ENCODE measurements at places on chromosomes 5 and 9.

- peaks cover 3% of the 10 kb centered on the region for H3K36me3 ChIP-seq
- H3K4me1 ChIP-seq = peaks cover 4% of the 10 kb centered on the region
- no peak for DNase-seq
- H3K27me3 ChIP-seq = peaks cover 30% of the 10 kb centered on the region
- H3K27ac ChIP-seq = no peak within 1 kb of the TSS
- H3K4me3 ChIP-seq = peak within 1 kb of the TSS; percentile 52
These were observed at the start of gene PCDHB1 for GRCh38 chr5:141050622-141051520. Gene PCDHB1, plus strand, starts transcription at chr5:141051374. Its CDS starts 97 bp downstream, at chr5:141051471.

GRCh38 chr5:58699762-58700118 is 116.9 kb downstream of the RAB3C start:
- no peak overlapping the region for H3K27ac ChIP-seq
- H3K27me3 ChIP-seq = no peaks in the 10 kb centered on the region
- no peaks in the 10 kb centered on the region for H3K4me1 ChIP-seq
- H3K4me3 ChIP-seq = no peak overlapping the region
- no peak for DNase-seq

- H3K27me3 ChIP-seq = peaks cover 8% of the 10 kb centered on the region
- H3K27ac ChIP-seq = no peak overlapping the region
- H3K4me3 ChIP-seq = no peak overlapping the region
These were observed 103.6 kb upstream of the IER5L start for GRCh38 chr9:129281506-129282145.

DNA sequence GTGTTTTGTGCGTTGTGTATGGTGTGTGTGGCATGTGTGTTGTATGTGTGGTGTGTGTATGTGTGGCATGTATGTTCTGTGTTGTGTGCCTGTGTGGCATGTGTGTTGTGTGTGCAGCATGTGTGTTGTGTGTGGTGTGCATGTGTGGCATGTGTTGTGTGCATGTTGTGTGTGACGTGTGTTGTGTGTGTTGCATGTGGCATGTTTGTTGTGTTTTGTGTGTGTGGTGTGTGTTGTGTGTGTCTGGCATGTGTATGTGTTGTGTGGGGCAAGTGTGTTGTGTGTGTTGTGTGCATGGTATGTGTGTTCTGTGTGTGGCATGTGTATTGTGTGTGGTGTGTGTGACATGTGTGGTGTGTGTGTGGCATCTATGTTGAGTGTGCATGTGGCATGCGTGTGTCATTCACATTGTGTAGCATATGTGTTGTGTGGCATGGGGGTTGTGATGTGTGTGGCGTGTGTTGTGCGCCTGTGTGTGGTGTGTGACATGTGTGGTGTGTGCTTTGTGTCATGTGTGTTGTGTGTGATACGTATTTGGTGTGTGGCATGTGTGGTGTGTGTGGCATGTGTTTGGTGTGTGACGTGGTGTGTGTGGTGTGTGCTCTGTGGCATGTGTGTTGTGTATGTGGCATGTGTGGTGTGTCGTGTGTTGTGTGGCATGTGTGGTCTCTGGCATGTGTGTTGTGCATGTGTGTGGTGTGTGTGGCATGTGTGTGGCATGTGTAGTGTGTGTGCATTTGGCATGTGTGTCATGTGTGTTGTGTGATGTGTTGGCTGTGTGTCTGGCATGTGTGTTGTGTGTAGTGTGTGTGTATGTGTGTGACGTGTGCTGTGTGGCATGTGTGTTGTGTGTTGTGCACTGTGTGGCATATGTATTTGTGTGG is 46.6 kb upstream of the IRX4 start:
- no peak overlapping the region for H3K27ac ChIP-seq
- DNase-seq = no peak
- H3K4me1 ChIP-seq = no peaks in the 10 kb centered on the region
- no peak overlapping the region for H3K4me3 ChIP-seq

- no peak overlapping the region for H3K4me3 ChIP-seq
- H3K27ac ChIP-seq = no peak overlapping the region
- H3K27me3 ChIP-seq = no peaks in the 10 kb centered on the region
These were observed 737.9 kb upstream of the ZNF608 start for GRCh38 chr5:125484272-125484741.

DNA sequence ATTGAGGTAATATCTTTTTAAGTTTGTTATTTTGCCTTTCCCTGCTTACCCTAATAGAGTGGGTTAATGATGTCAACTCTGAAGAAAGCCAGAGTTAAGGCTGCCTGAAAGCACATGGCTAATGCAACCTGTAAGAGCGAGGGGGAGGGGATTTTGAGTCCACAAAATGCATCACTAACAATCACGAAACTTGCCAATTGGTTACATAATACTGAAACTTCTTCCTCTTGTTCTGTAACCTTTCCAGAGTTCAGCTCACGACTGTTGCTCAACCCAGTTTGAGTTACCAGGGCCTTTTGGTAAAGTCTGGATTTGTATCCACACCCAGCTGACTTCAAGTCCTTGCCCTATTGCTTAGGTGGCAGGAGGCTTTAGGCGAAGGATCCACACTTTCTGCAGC is 308.8 kb downstream of the EFNA5 start:
- no peak overlapping the region for H3K4me3 ChIP-seq
- DNase-seq = no peak
- no peaks in the 10 kb centered on the region for H3K36me3 ChIP-seq
- no peaks in the 10 kb centered on the region for H3K27me3 ChIP-seq
- peaks cover 32% of the 10 kb centered on the region for H3K4me1 ChIP-seq

DNA sequence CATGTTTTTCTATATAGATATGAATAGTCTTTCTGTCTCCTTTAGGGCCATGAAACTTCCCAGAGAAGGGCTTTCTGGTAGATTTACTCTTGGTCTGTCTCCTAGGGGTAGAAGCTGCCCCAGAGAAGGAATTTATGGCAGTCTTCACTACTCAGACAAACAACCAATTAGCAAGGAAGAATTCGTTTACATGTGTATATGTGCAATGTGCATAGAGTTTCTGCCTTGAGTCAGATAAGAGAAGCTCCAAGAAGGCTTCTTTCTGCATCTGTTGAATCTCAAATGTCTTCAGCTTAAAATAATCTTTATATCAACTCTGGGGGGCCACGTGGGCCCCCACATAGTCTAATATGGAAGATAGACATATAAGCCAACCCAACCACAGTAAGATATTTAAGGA is 7.6 kb upstream of the CLINT1 start:
- peaks cover 4% of the 10 kb centered on the region for H3K27me3 ChIP-seq
- no peak for DNase-seq
- H3K27ac ChIP-seq = no peak overlapping the region
- H3K36me3 ChIP-seq = no peaks in the 10 kb centered on the region
- peaks cover 4% of the 10 kb centered on the region for H3K4me1 ChIP-seq

DNA sequence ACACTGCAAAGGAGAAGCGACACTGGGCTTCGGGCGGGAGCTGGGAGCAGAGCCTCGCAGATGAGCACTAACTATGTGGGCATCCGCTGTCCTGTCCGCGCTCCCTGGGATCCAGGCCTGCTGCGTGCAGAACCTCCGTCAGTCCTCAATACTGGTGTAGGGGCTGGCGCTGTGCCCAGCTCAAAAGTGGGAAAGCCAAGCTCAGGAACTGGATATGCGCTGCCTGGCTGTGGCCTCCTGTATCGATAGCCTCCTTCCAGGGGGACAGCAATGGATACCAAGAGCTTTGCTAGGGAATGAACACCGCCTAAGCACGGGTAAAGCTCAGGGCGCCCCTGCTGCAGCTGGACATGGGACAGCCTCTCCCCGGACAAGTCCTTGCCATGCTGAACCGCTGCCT is 270.4 kb downstream of the NSG2 start:
- no peaks in the 10 kb centered on the region for H3K36me3 ChIP-seq
- peaks cover 32% of the 10 kb centered on the region for H3K27me3 ChIP-seq
- no peak overlapping the region for H3K4me3 ChIP-seq
- no peaks in the 10 kb centered on the region for H3K4me1 ChIP-seq
- H3K27ac ChIP-seq = no peak overlapping the region

DNA sequence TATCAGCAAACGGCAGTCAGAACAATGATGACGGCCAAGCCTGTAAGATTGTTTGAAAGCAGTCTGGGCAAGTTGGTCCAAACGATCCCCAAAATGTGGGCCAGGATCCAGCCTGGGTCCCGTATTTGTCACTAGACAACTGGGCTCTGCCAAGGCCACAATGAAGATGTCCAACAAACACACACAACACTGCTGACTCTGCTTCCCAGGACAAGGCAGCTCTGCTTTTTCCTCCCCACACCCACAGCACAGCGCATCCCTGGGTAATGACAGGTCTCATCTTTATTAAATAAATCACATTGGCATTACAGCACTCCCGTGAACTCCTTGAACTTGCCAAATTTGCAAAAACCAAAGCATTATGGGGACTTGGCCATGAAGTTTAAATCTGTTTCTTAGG is 424.1 kb upstream of the ACTBL2 start:
- H3K4me3 ChIP-seq = no peak overlapping the region
- H3K36me3 ChIP-seq = no peaks in the 10 kb centered on the region
- no peak for DNase-seq
- no peak overlapping the region for H3K27ac ChIP-seq

GRCh38 chr5:73116506-73116905 is 3.9 kb upstream of the TMEM171 start:
- no peak overlapping the region for H3K27ac ChIP-seq
- peaks cover 40% of the 10 kb centered on the region for H3K27me3 ChIP-seq
- H3K4me1 ChIP-seq = peaks cover 28% of the 10 kb centered on the region
- peaks cover 4% of the 10 kb centered on the region for H3K36me3 ChIP-seq
- H3K4me3 ChIP-seq = no peak overlapping the region
- no peak for DNase-seq

DNA sequence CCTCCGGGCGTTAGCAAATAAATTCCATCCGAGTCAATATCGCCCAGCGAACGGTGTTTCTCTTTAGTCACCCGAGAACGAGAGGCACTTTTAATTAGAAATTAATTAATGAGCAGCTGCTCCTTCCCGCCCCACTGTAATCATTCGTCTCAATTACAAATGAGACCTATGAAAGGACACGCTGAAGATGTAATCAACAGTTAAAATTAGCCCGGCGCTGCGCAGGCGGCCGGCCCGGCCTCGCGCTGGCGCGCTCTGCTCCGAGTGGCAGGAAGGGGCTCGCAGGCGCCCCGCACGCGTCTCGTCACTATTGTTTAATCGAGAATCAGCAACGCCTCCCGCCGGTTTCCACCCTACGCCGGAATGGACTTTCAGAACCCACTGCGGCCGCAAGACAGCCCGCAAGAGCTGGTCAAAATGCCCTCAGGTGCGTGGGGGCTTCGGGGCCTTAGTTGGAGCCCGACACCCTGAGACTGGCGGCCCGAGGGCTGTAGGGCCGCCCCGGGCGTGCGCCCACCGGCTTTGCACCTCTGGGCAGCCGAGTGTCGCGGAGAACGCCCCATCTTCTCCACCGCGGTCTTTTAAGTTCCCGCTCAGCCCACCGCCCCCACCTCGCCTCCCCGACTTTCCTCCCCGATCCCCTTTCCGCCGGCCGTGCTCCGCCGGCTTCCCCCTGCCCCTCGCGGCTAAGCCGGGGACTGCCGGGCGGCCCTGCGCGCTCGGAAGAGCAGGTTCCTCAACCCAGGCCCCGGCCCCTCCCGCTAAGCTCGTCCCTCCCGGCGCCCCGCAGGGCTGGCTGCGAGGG is 597 bp upstream of the IRX4 start:
- peaks cover 4% of the 10 kb centered on the region for H3K36me3 ChIP-seq
- H3K27ac ChIP-seq = peak overlapping the region; percentile 35
- peaks cover 16% of the 10 kb centered on the region for H3K4me1 ChIP-seq
- no peak for DNase-seq
- no peak overlapping the region for H3K4me3 ChIP-seq

GRCh38 chr5:146628950-146629349 is 113.0 kb upstream of the GPR151 start:
- H3K27ac ChIP-seq = no peak overlapping the region
- H3K27me3 ChIP-seq = no peaks in the 10 kb centered on the region
- H3K4me1 ChIP-seq = peaks cover 16% of the 10 kb centered on the region
- H3K4me3 ChIP-seq = no peak overlapping the region
- DNase-seq = no peak

GRCh38 chr5:54443270-54443669 is 12.2 kb upstream of the HSPB3 start:
- H3K4me1 ChIP-seq = peaks cover 5% of the 10 kb centered on the region
- H3K27ac ChIP-seq = no peak overlapping the region
- no peaks in the 10 kb centered on the region for H3K36me3 ChIP-seq
- peaks cover 30% of the 10 kb centered on the region for H3K27me3 ChIP-seq
